Thoracic aorta (tissue), 2 donors: ENCODE measurements at places on chromosomes 5 and 9.
A peak's percentile ranks its signal among the peaks of the same experiment; 100 is the strongest.

DNA sequence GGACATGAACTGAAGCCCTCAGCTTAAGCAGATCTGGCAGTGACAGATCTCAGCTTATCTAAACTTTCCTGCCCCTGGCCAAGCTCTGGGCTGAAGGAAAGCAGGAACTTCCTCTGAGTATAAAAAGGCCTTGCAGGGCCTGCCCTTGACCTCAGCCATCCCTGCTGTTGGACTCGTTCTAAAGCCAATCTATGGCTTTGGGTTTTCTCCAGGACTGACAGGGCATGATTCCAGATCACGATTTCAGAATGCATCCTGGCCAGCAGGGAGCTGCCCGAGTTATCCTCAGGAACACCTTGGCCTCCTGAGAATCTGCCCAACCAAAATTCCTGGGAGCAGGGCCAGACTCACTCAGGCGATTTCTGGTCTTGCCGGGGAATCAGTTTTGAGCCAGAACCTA is 502.7 kb downstream of the TLE4 start:
- no peak for DNase-seq

DNA sequence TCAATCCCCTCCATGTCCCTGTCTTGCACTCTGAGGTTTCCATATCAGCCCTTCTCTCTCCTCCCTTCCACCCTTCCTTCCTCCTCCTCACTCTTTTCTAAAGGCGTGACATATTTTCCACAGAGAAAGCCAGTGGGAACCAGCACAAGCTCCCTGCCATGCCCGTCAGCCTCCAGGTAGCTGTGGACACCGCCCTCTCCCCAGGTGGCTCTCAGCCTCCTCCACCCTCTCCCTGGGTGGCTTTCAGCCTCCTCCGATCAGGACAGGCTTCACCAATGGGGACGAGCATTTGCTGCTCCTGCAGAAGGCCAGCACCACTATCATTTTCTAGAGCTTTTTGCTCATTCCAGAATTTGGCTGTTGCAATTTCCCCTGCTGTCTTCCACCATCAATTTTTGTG is 236.6 kb downstream of the GADD45G start:
- no peak for DNase-seq

DNA sequence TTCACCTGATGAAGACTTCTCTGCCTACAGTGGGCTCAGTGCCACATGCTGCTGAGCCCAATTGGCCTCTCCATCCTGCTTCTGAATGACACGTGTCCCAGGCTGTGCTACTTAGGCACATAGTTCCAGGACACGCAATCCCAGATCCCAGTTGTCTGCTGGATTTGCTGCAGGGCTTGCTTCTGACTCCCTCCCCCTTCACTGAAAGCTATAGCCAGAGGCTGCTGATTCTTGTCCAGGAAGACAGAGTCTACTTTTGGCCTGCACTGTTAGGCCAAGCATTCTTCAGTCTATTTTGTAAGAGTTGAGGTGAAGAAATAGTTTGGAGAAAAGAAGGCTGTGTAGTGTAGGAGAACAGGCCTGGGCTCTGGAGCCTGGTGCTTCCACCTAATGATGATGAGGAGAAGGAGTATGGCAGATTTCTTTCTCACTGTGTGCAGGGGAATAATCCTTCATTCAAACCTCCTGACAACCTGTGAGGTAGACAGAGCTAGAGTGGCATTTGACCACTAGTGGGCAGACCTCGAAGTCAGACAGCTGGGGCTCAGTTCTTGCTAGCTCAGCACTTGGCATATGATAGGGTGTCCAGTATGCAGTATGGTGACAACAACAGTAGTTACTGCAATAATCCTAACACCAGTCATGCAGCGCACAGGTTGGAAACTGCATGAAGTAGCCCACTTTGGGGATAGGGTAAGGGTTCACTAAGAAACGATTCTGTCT is 19.5 kb upstream of the ASPN start:
- DNase-seq, result peak; percentile 25

- DNase-seq, result no peak
These were observed 66.9 kb downstream of the GRIN3A start for GRCh38 chr9:101671567-101671966.

GRCh38 chr5:57711946-57712345 is 229.3 kb upstream of the ACTBL2 start:
- no peak for DNase-seq
